ENCODE measurements at places on chromosomes 13 and 19.

GRCh38 chr19:34351382-34351826 lies 13.6 kb upstream of the GPI start:
- no peak for DNase-seq

GRCh38 chr13:27792393-27793218 lies at the start of gene GSX1:
GSX1 (plus strand) TSS chr13:27792483; CDS start chr13:27792691, 208 bp downstream.
- DNase-seq = peak; percentile 9

DNA sequence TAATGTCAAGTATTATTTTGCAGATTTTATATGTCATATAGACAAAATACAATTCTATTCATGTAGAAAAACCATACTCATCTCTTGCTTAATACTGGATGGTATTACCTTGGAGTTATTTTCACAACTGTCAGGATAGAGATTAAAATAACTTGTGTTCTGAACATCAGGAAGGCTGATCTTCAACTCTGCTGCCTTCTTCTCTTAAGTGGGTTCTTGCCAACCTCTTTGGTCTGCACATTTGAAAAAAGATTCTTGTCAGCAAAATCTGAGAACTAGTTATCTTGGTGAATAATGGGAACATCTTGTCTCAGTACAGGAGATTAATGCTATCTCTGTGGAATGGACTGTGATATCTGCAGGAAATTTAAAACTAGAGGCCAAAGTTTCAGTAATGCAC lies 95.2 kb upstream of the FAM216B start:
- DNase-seq = no peak

DNA sequence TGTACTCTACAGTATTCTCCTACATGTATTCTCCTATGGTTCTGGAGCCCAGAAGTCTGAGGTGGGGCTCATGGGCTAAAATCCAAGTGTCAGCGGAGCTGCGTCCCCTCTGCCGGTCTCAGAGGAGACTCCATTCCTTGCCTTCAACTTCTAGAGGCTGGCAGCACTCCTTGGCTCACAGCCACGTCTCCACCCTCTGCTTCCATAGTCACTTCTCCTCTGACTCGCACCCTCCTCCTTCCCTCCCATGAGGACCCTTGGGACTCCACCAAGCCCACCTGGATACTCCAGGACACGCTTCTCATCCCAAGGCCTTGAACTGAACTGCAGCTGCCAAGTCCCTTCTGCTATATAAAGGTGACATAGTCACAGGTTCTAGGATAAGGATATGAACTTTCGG lies 27.8 kb downstream of the DHRS12 start:
- DNase-seq = no peak

DNA sequence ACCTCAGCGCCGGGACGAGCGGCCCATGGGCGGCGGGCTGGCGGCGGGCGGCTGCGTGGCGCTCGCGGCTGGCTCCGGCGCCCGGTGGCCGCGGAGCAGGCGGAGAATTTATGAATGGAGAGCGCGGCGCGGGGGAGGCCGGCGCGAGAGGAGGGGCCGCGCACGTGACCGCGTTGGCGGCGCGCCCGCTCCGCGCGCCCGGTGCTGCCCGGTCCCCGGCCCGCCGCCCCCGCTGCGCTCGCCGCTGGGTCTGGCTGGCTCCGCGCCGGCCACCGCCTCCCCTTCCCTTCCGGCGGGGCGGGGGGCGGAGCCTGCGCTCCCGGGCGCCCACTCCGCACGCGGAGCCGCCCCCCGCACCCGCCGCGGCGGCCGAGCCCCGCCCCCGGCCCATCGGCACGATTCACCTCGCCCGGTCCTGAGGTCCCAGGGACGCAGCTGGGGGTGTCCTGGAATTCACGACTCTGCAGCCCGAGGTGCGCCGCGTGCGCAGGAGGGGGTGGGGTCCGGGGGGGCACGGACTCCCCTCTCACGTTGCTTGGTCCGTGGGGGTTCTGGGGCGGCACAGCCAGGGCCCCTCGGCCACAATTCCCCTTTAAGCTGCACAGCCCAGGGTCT lies at the start of gene CBARP:
Gene CBARP, minus strand, starts transcription at position 252 of the 615 bp plus-strand sequence. CDS start 1,905 bp downstream, outside the sequence.
- DNase-seq = no peak

GRCh38 chr13:53112522-53112921 lies 83.9 kb downstream of the OLFM4 start:
- no peak for DNase-seq

GRCh38 chr19:47253467-47253881 lies 2.9 kb upstream of the CCDC9 start:
- DNase-seq = no peak
